ENCODE measurements at places on chromosomes 2 and 18.
A peak's percentile ranks its signal among the peaks of the same experiment; 100 is the strongest.

DNA sequence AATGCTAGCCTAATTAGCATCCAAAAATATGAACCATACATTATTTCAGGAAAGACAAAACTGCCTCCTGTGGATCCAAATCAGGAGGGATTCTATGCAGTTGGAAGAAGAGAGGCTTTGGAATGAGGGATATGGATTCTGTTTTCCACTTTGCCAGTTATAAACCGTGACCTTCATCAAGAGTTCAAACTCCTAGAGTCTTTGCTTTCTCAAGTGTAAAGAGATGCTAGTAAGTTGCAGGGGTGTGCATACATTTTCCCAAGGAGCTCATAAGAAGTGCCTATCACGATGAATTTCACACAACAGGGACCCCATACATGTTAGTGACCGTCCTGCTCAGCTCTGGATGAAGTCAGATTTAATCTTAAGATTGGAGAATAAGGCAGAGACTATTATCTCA is 542.5 kb downstream of the SOX11 start:
- no peak for DNase-seq

- peak; percentile 78 for DNase-seq
These were observed 47.5 kb downstream of the ZFP36L2 start for GRCh38 chr2:43178602-43179542.

DNA sequence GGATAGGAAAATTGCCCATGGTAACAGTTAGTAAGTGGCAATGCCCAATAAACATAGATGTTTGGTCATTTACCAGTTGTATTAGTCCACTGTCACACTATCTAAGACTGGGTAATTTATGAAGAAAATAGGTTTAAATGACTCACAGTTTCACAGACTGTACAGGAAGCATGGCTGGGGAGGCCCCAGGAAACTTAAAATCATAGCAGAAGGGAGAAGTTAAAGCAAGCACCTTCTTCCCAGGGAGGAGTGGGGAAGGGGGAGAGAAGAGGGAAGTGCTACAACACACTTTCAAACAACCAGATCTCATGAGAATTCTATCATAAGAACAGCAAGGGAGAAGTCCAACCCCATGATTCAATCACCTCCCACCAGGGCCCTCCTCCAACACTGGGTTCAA is 23.4 kb downstream of the NR4A2 start:
- no peak for DNase-seq

GRCh38 chr18:45402485-45403056 is 212.7 kb upstream of the SLC14A2 start:
- DNase-seq = peak; percentile 32

Data from fibroblast of skin of back (primary cell).